Stomach (tissue), 19 donors: ENCODE measurements at places on chromosomes 3 and 15.
A peak's percentile ranks its signal among the peaks of the same experiment; 100 is the strongest.

GRCh38 chr15:58070801-58071418 is 5.4 kb upstream of the ALDH1A2 start:
- H3K4me3 ChIP-seq = no peak overlapping the region
- peaks cover 6% of the 10 kb centered on the region for H3K4me1 ChIP-seq
- peak; percentile 61 for DNase-seq
- H3K27ac ChIP-seq = no peak overlapping the region

- no peaks in the 10 kb centered on the region for H3K36me3 ChIP-seq
- H3K27ac ChIP-seq = no peak overlapping the region
- no peaks in the 10 kb centered on the region for H3K27me3 ChIP-seq
- no peak for DNase-seq
Measured at GRCh38 chr3:164306042-164306441, 772.3 kb downstream of the SI start.

DNA sequence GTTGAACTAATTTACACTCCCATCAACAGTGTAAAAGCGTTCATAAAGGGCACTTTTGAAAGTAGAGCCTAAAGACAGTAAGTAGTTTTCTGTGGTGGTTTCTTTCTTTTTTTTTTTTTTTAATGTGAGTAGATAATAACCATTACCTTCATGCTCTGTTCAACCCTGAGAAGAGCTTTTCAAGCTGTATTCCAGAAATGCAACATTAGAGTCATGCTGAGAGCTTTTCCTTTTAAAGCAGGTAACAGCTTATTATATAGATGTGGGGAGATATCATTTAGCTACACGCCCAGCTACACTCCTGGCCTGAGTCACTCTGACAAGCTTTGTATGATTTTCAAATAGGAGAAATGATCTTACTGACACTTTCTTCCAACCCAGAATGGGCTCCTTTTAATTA is 96.2 kb upstream of the ARHGEF26 start:
- DNase-seq = no peak
- H3K4me3 ChIP-seq = no peak overlapping the region
- no peak overlapping the region for H3K27ac ChIP-seq
- no peaks in the 10 kb centered on the region for H3K27me3 ChIP-seq
- H3K4me1 ChIP-seq = no peaks in the 10 kb centered on the region

DNA sequence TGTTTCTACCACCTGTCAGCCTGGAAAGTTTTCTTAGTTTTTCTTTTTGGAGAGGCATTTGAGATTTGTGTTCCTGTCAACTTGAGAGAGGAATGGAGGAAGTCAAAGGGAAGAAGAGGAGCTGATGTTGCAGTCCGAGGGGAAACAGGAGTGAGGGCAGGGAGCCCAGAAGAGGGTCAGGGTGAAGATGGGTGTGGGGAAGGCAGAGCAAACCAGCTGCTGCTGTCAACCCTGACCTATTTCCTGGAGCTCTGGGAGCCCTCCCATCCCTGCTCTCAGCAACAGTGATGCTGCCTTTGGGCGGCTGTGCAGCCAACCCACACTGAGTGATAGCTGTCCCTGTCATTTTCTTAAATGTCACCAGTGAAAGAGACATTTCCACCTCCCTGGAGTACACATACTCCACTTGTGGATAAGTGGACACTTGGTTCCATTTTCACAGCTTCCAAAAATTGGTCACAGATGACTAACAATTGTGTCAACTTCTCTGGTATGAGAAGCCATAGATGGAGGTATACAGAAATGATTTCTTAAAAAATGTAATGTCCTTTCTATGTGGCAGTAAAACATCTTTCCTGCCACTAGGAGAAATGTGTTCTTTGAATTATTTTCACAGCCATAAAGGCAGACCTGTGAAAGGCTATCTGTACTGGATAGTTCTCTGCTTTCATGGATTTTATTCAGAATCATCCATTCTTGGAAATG is 556.3 kb upstream of the TBL1XR1 start:
- H3K4me1 ChIP-seq = peaks cover 12% of the 10 kb centered on the region
- no peaks in the 10 kb centered on the region for H3K36me3 ChIP-seq
- H3K4me3 ChIP-seq = no peak overlapping the region
- no peak overlapping the region for H3K27ac ChIP-seq

- no peaks in the 10 kb centered on the region for H3K4me1 ChIP-seq
- H3K36me3 ChIP-seq = no peaks in the 10 kb centered on the region
- no peaks in the 10 kb centered on the region for H3K27me3 ChIP-seq
Measured at GRCh38 chr15:25900901-25901300, 37.8 kb upstream of the ATP10A start.
